ENCODE measurements at places on chromosomes 11 and 22.
A peak's percentile ranks its signal among the peaks of the same experiment; 100 is the strongest.

GRCh38 chr11:124669193-124669592 lies 4.3 kb downstream of the SIAE start:
- no peak for DNase-seq

DNA sequence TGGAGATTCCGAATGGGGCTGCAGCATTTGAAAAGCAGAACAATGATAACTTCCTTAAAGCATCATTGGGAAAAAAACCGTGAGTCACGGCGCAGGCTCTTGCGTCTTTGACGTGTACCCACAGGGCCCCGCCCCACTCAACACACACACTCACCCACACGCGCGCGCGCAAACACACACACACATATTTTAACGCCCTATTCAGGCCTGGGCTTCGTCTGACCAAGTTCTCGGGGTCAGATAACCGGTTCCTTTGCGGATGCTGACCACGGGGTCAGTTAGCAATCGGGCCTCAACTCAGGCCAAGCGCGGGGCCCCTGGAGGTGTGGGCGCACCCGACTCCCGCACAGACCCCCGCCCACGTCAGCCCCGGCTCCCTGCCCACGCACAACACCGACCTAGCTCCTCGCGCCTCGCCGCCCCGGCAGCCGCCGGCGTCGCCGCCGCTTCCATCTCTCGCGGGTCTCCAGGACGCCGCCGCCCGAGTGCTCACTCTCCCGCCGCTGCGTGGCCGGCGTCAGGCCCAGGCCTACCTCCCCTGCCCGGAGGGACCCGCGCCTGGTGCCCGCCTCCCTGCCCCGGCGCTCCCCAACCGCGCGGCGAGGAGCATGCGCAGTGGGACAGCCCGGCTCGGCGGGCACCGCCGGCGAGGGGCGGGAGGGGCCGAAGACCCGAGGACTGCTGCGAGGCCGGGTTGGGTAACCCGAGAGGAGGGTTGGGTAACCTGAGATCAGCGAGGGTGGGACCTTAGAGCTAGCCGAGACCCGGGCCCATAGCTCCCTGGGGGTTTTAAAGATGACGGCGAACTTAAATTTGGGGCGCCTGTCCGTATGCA lies at the start of gene SLC36A4:
Gene SLC36A4 (minus strand): TSS at position 612 of the 835 bp plus-strand sequence. CDS start 159 bp downstream, at position 453.
- peak; percentile 93 for DNase-seq

- no peak for DNase-seq
Observed at GRCh38 chr11:99423428-99423983, 402.8 kb downstream of the CNTN5 start.

DNA sequence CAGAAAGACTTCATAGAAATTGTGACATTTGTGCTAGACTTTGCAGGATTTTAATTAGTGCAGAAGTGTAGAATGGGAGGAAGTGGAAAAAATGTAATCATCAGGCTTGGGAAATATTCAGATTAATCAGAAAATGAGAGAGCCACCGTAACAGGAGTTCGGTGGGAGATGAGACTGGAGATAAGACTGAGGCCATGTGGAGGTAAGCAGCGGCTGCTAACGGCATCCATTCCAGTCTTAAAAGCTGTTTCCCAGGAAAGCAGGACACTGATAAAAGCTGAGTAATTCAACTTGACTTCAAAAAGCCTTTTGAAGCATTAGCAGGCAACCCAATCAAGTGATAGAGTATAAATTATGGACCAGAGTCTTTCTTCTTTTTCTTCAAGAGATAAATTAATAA lies 369.9 kb downstream of the LUZP2 start:
- DNase-seq: no peak

GRCh38 chr11:91866642-91867041 lies 358.0 kb upstream of the FAT3 start:
- no peak for DNase-seq

DNA sequence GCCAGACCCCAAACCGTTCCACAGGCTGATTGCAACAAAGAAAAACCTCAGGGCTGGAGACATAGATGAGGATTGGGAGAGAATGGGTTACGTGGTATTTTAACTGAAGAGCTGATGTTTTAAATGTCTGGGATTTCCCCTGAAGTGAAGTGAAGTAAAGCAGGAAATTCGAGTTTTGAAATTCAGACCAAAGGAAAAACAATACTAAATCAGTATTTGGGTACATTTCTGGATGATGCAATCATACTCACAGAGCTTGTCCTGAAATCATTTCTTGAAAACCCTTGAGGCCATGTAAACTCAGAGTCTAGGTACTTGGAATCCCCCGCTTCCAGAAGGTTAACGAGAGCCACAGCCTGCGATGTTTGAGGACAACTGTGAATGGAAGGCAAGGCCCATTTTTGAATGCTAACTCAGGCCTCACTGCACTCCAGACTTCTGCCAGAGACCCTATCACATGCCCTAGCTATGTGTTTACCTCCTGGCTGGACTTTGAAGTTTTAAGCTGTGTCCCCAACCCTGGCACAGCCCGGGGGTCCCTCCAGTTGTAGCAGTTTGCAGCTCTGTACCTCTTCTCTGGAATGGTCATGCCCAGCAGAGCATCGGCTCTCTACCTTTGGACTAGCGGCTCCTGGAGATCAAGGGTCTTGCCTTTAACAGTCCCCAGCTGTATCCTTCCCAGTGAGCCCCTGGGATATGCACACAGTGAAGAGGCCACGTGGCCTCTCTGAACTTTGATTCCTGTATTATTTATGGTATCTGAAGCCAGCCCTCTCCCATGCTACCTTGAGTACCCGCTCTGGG lies 5.4 kb upstream of the FTH1 start:
- DNase-seq: no peak

- no peak for DNase-seq
Observed at GRCh38 chr11:830295-831117, 2.2 kb upstream of the CD151 start.

DNA sequence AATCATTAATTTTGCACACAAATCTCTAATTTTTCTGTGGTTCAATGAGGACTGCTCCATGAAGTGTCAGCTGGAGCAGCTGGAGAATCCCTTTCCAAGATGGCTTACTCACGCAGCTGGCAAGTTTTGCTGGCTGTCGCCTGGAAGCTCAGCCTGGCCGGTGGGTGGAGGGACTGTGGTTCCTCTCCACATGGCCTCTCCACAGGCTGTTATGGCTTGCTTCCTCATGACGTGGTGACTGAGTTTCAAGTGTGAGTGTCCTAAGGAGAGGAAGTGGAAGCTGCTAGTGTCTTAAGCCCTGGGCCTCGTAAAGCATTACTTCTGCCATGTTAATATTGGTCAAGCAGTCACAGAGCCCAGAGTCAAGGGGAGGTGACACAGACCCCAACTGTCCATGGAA lies 14.0 kb upstream of the NRIP3 start:
- no peak for DNase-seq
